ENCODE measurements at places on chromosomes 12 and 14.

DNA sequence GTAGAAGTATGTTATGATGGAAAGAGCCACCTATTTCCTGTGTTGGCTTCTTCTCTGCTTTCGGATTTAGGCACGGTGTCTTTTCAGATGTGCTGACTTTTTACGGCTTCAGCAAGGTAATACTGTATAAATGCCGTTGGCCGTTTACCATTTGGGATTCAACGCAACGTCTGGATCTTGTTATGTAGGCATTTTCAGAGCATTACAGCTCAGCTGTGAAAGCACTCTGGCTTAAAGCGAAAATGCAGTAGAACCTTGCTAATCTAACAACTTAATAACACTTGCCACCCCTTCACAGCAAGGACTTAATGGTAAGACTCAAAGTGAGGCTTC is 229.9 kb downstream of the EFCAB11 start:
- no peak for DNase-seq

DNA sequence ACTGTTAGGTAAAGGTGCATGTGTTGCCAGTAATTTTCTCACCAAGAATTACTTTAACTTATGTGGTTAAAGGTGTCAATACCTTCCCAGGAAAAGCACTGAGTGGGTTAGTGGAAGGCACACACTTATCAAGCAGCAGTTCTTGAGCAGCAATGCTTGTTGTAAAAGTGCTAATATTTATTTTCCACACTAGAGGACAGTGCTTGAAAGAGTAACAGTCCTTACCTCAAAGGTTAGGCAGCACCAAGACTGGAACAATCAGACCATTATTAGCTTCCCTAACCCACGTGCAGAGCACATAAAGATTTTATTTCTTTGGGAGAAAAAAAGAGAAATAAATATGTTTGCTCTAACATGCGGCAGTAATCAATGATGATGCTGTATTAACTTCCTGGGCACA is 48.8 kb upstream of the KRR1 start:
- no peak for DNase-seq

- DNase-seq: no peak
Observed at GRCh38 chr14:102203382-102203781, 63.7 kb downstream of the WDR20 start.

GRCh38 chr12:125083072-125083471 is 17.8 kb downstream of the AACS start:
- no peak for DNase-seq

- no peak for DNase-seq
Observed at GRCh38 chr14:74702293-74702692, 10.6 kb downstream of the AREL1 start.

- no peak for DNase-seq
Observed at GRCh38 chr14:94018308-94018707, 7.8 kb upstream of the OTUB2 start.

GRCh38 chr12:38587594-38587993 is 271.0 kb downstream of the ALG10B start:
- DNase-seq: no peak

- no peak for DNase-seq
Observed at GRCh38 chr12:42346403-42347002, 20.5 kb downstream of the PPHLN1 start.

GRCh38 chr14:45254771-45255170 is 1.8 kb upstream of the MIS18BP1 start:
- DNase-seq: no peak

DNA sequence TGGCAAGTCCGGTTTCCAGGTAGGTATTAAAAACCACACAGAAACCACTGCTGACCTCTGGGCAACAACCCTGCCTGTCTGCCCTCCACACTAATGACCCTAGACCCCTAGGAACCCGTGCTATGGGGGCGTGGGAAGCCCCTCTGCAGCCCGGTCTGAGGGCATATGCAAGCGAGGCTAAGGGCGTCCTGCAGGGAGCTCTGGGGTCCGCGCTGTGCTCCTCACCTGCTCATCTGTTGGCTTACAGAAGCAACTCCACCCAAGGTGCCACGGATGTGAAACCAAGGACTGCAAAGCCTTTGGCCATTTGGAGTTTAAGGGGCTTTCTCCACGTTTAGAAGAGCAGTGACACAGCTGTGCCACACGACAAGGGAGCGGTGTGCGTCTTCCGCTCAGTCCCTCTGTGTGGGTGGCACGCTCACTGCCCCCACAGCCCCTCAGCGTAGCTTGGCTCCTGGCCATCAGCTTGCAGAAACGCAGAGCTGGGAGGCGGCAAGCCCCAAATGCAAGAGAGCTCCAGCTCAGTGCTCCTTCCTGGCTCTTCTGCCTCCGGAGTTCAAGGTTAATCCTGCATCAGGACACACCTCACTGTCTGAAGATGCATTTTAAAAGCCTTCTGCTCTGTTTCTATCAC is 18.4 kb downstream of the AMN start:
- no peak for DNase-seq

- DNase-seq: no peak
Observed at GRCh38 chr12:82930301-82930700, 243.6 kb downstream of the TMTC2 start.

- no peak for DNase-seq
Observed at GRCh38 chr14:102693006-102693755, 84.1 kb upstream of the TRAF3 start.

DNA sequence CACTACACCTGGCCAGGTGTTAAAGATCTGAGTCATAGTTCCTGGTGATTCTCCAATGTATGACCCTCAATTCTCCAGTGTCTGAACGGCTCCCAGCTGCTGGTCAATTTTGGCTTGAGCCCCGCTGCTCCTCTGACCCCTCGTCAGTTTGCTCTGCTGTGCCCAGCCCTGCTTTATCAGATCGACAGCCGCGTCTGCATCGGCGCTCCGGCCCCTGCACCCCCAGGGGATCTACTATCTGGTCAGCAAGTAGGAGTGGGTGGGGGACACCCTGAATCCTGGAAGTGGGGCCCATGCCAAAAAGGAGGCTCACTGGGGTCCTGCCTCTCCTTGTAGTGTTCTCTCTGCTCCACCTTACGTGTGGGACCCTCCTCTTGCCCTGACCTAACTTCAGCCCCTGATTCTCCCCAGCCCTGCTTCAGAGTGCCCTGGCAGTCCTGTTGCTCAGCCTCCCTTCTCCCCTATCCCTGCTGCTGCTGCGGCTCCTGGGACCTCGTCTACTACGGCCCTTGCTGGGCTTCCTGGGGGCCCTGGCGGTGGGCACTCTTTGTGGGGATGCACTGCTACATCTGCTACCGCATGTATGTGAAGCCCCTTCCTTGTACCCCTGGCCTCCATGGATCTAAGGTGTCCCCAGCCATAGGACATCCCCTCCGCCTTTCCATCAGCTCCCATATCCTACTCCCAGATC is 5.0 kb downstream of the SLC39A5 start:
- no peak for DNase-seq

- DNase-seq: no peak
Observed at GRCh38 chr14:86780461-86780860, 1212.5 kb downstream of the GALC start.

DNA sequence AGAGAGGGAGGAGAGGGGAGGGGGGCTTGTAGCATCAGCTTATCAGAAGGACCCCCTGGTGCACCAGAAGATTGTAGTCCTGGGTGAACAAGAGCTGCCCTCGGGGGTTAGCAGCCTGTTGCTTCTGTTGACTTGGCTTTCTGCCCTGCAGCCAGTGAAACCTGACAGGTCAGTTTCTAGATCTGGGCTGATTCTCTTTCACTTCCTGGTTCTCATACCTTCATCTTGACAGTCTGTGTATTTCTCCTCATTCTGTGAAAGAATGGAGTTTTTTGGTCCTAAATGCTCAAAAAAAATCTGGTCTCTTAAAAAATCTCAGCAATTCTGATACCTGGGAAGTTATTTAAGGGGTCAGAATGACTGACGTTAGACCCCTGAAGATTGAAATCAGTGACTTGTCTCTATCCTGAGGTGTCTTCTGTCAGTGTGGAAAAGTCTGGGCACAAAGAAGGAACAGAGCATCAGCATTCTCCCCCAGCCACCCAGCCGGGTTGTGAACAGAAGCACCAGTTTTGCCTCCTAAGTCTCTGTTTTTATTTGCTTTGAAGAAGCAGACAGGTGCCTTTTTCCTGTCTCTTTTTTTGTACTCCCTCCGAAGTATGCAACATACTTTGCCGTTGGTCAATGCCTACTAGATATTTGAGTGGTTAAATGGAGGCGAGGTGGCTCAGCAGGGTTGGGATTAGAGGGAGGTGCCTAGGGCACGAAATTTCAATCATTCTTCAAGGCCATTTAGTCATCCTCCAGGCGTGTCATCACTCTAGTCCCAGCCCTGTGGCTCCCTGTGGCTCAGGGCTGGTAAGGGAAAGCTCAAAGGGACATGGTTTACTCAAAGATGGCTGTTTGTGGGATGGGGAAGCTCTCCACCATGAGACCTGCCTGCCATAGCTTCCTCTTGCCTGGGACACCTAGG is 24.0 kb downstream of the TTC9 start:
- no peak for DNase-seq

DNA sequence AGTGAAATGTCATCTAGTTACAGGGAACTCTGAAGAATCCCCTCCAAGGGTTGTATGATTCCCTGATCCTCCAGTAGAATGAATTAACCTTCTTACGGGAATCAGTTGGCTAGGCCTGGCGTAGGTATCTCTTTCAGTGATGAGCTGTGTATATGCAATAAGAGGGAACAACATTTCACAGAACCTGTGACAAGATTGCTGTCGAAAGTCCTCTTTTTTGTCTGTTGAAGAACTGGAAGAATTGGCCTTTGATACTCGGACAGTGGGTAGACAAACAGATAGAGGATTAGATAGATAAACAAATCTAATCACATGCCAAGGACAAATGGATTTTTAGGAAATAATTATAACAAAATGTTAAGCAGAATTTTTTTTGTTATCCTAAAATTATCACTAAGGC is 184.6 kb downstream of the MDGA2 start:
- DNase-seq: no peak

GRCh38 chr14:33986804-33987203 is 35.9 kb upstream of the EGLN3 start:
- DNase-seq: no peak

DNA sequence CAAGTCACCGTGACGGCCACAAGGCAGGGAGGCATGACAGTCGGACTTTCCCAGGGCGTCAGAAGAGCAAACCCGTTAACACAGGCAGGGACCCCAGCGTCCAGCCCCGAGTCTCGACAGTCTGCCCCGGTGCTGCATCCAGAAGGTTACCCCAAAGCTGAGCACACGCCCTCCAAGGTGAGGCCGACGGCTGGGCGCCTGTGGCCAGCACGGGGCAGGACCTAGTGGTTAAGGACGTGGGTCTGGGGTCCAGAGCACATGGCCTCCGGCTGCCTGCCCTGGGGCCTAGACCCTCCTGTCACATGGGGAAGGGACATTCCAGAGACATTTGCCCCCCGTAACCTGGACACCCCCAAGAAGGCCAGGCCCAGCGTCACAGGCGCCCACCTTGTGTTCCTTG is 29.7 kb upstream of the BTBD6 start:
- no peak for DNase-seq

DNA sequence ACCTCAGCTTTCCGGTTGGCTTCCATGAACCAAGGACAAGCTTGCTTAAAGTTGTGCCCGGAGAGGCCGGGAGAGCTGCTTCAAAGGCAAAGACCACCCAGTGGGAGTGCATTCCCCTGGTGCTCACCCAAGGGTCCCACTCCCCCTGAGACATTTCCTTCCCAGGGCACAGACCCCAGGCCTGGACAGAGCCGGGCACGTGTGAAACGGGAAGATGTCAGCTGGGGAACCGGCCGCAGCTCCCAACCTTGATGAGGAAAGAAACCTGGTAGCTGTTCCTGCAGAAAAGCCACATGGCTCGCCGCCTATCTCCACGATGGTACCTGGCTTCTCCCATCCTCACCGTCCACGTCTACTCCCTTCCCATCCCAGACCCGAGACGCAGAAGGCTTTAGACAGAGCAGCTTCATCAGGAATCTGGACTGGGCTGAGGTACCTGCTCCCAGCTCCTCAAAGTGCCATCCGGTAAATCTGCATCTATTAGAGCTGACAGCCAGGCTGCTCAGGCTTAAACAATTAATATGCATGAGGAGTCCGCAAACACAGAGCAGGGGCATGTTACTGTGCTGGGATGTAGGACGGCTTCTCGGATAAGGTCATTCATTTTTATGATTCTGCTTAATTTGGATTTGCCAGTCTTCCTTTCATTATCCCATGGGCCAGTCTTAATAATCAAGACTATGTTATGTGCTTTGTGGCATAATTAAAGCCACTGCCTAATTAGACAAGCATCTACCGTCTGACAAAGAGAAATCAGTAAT is 53.1 kb downstream of the GALNT9 start:
- DNase-seq: no peak

DNA sequence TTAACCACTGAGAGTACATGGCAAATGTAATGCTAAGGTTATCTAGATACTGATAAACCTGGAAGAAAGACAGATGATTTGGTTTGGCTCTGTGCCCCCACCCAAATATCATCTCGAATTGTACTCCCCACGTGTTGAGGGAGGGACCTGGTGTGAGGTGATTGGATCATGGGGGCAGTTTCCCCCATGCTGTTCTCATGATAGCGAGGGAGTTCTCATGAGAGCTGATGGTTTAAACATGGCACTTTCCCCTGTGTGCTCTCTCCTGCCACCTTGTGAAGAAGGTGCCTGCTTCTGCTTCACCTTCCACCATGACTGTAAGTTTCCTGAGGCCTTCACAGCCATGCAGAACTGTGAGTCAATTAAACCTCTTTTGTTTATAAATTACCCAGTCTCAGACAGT is 14.2 kb downstream of the NOXRED1 start:
- peak; percentile 79 for DNase-seq

DNA sequence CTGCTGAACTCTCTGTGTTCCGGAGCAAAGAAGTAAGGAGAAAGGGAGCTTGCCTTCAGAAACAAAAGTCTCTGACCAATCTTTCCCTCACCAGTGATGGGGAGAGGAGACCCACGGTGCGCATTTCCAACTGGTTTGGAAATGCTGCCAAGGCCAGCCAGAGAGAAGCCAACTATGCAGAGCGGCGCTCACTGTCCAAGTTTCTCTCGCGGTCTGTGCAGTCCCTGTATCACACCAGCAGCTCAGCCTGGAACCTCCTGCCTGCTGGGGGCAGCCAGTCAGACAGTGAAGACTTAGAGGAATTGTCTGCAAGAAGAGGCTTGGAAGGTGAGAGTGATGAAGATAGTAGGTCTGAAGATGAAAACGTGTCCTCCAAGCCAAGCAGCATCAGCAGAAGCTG is 206.2 kb downstream of the NAV3 start:
- no peak for DNase-seq

GRCh38 chr12:113407931-113408600 is 4.4 kb upstream of the SDS start:
- DNase-seq: peak; percentile 25

DNA sequence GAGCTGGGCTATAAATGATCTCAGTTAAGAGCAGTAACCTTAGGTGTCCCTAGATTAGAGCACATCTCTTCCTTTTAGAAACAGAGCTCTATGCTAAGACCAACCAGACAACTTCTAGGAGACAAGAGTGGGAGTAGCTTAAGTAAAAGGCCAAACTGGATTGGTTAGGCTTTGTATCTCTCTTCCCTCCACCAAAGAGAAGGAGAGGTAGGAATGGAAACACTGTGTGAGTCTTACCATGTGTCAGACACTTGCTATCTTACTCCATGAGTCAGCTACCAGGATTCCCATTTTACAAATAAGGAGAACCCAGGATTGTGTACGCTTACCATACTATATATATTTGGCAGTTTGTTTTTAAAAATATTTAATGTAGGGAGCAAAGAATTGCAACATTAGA is 122.9 kb downstream of the PAX9 start:
- no peak for DNase-seq
